Calu3 (cell line): ENCODE measurements at places on chromosomes 1 and 21.

GRCh38 chr1:112637254-112638109, 17.9 kb downstream of the CAPZA1 start:
- peak; percentile 13 for DNase-seq

DNA sequence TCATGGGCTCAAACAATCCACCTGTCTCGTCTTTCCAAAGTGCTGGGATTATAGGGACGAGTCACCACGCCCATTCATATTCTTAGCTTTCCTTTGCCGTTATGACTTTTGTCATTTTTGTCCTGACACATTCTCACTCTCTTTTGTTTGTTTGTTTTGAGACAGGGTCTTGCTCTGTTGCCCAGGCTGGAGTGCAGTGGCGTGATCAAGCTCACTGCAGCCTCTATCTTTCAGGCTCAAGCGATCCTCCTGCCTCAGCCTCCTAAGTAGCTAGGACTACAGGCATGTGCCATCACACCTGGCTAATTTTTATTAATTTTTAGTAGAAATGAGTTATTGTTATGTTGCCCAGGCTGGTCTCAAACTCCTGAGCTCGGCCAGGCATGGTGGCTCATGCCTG, 11.8 kb upstream of the MED18 start:
- no peak for DNase-seq

DNA sequence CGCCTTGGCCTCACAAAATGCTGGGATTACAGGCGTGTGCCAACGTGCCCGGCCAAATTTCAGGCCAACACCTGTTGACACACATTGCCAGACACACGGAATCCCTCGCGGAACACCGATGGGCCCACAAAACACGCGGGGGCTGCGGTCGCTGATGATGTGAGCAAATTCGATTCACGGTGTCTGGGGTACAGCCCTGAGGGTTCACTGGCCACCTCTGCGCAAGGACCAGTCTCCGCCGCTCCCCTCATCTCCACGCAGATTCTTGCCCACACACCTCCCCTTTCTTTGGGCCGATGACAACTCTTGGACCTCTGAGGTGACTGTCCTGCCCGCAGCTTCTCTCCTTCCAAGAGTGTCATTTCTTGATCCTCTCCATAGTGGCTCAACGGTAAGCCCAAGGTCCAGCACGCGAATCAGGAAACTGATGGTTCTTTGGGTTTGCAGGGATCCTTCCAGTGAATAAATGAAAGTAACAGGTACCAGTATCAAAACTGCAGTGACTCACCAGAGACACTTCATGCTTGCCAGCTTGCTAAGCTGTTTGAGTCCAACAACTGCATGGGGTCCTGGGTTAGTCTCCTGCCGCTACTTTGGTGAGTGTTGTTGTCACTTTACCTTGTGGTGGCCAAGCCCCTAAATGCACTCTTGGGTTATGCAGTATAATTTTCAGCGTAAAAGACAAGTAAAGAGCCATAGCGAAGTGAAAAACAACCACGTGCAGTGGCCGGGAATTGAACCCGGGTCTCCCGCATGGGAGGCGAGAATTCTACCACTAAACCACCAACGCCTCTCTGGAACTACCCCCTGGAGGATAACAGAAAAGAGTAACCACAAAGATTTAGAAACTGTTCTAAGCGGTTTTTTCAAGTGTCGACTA, 11.0 kb upstream of the RNU1-3 start:
- peak; percentile 65 for DNase-seq

- DNase-seq = no peak
Observed at GRCh38 chr1:65404941-65405340, 15.5 kb upstream of the LEPR start.

GRCh38 chr1:151060657-151061421, 642 bp downstream of the MLLT11 start:
- DNase-seq = no peak

- DNase-seq = no peak
Observed at GRCh38 chr1:67190942-67191341, 24.7 kb downstream of the IL23R start.

DNA sequence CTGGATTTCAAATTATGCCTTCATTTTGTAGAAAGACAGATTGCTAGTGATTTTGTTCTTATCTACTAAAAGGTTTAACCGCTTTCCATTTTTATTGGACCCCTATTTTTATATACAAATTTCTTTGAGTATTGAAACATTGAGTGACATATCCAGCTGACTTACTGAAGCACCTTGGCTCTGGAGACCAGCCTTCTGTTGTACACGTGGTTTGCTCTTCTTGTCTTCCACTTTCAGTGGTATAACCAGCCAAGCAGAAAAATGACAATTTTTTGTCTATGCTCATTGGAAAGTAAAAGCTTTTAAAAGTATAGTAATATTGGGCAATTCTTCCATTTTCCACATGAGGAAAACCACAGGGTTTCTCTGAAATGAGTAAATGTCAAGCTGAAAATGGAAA, 4.4 kb downstream of the F13B start:
- DNase-seq = no peak

GRCh38 chr1:117611894-117612483, 6.1 kb downstream of the TENT5C start:
- DNase-seq = no peak

DNA sequence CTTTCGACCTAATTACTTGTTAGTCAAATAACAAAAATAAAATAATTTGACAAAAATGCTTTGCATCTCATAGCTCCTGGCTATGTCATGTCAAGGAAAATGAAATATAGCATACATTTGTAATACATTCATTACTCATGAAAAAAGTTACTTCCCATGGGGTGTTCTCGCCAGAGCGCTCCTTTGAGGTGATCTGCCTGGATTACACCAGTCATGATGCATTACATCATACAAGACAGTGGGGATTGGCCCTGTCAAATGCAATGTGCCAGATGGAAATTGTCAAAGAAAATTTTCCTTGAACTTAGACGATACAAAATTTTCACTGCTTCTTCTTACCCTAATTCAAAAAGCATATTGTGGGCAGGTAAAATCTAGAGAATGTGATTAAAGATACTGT, 215.6 kb upstream of the B3GALT2 start:
- DNase-seq = no peak

DNA sequence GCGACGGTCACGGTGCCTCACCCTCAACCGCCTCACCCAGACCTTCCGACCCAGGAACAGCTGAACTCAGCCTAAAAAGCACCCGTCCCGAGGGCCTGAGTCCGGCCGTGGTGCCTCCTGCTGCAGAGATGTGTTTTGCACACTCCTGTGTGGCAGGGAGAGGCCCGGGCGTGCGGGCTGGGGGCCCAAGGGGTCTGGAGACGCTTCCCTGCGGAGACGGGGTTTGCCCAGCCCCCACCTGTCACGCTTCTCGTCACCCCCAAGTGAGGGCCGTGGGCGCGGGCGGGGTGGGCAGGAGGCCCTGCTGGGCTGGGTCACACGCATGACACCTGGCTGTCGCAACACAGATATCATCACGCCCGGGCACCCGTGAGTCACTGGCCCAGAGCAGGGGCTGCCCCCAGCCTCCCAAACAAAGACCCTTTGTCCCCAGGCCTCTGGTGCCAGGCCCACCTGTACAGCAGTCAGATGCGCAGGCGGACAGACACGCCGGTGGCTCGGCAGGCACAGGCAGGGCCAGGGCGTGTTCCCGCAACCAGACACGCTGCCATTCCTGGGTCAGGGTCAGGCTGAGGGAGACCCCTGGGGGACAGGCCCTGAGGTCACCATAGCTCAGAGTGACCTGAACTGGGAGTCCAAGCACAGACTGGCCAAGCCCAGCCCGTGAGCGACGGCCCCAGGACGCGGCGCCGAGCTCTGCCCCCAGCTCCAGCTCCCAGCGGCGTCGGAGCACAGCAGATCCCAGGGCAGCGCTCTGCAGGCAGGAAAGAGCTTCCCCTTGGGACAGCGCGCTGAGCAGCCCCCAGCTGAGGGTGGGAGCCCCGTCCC, 6.1 kb downstream of the B3GALT6 start:
- peak; percentile 89 for DNase-seq

DNA sequence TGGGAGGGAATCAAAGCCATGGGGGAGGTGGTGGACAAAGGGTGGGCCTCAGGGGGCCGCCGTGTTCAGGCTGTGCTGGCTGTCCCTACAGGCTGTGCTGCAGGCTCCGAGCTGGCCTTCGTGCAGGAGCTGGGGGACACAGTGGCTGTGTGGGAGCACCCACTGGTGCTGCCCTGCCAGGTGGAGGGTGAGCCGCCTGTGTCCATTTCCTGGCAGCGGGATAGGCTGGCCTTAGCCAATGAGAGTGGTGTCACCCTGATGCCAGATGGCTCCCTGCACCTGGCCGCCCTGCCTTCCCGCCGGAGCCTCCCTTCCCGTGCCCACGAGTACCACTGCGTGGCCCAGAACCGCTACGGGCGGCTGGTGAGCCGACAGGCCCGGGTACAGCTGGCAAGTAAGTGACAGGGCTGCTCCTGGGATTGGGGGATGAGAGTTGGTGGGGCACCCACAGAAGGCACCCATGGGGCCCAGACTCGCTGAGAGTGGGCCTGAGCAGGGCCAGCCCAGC, 20.2 kb downstream of the SLC27A3 start:
- no peak for DNase-seq

GRCh38 chr1:60963167-60963940, 119.0 kb upstream of the NFIA start:
- DNase-seq = no peak

GRCh38 chr1:24224086-24224485, 37.0 kb upstream of the IFNLR1 start:
- DNase-seq = no peak

DNA sequence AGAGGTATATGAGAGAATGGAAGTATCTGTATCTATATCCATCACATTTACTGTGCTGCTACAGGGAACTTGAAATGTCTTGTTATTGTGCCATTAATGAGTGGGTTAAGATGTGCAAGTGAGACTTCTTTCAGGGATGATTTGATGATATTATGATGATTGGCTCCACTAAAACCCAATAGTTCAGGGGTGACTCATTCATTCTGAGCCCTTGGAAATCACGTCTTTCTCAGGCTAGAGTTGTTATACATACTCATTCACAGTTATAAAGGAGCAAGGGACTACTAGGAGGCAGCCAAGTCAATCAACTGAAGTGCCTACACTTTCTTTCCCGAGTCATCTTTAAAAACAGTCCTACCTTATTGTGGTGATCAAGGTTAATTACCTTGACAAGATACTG, 1109.8 kb upstream of the B3GALT2 start:
- DNase-seq = no peak

GRCh38 chr1:6731905-6732304, 30.3 kb upstream of the DNAJC11 start:
- DNase-seq = no peak

- no peak for DNase-seq
Observed at GRCh38 chr1:64404202-64404601, 65.7 kb upstream of the CACHD1 start.

DNA sequence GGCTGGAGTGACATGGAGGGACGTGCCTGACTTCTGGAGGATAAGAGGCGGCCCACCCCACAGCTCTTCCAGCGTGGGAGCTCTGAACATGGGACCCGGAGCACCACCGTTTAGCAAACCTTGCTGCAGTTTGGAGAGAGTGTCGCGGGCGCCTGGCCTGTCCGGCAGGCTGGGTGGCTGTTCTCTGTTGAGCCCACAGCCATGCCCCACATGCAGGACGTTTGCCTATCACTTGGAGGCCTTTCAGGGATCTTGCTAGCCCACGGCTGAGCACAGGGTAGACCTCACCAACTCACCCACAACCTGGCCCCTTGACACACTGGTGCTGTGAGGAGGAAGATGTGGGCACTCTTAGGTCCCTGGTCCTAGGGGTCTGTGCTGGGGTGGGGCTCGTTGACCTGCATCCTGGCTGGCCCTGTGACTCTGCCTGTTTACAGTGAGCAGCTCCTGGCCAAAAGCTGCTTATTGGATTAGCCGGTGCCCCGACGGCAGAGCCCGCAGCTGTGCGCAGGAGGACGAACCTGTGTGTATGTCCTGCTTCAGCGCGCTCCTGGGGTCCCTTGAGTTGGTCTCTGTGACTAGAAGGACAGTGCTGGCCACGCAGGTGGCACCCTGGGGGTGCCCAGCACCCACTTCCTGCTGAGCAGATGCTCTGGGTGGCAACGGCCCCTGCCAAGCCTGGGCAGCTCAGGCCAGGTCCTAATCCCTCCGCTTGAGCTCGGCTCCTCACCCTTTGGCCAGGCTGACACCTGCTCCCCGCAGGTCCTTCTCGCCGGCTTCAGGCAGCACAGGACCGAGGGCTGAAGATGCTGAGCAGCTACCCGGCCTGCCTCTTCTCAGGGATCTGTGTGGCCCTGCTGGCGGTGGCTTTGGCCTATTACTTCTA, 72.4 kb upstream of the TRAPPC10 start:
- no peak for DNase-seq

- no peak for DNase-seq
Observed at GRCh38 chr1:94014635-94015488, 105.6 kb upstream of the GCLM start.

DNA sequence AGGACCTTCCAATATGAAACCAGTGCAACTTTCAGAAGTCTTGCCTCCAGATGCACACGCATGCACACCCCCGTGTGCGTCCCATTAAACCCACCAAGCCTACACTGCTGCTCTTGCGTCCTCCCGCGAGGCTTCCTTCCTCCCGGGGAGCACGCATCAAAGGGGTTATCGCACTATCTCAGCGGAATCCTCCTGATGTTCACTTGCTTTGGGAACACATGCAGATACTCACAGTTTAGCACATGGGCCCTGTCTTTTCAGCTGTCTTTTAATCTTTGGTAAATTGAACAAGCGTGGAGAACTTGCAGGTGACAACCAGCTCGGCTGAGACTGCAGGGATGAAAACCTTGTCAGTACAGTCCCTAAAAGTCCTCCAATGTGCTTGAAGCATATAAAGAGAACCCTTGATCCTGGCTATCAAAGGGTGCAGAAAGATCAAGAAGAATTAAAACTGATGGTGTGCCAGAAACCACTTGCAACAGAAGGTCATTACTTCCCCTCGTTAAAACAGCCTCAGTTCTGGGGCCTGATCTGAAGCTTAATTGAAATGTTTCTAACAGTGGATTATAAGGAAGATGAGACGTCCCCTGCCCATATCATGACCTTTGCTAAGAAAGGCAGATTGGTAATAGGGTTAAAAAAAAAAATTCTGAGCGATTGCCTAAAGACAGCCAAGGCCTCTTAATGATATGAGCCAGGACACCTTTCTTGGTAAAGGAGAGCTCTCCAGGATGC, 149.4 kb upstream of the LMO4 start:
- no peak for DNase-seq

DNA sequence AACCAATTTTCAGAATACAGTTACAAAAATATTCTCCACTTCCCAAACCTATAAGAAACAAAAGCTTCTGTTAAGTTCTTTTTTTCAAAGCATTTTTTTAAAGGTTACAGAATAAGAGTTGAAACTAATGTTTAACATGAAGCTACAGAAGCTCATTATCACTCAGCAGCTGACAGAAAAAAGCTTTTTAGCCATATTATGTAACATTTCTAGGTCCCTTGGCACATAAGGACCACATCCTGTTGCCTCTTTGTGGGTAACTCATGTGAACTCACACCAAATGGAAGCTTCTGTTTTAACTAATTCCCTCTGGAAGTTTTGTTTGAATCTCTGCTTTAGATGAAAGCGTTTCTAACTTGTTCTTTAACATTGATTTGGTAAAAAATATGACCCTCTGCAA, 242.5 kb upstream of the TMPRSS15 start:
- no peak for DNase-seq

- no peak for DNase-seq
Observed at GRCh38 chr1:200364091-200364759, 45.6 kb downstream of the ZNF281 start.

- DNase-seq = no peak
Observed at GRCh38 chr1:85316321-85316720, 39.9 kb upstream of the BCL10 start.

GRCh38 chr1:110243574-110243973, 33.5 kb downstream of the KCNC4 start:
- no peak for DNase-seq
